ENCODE measurements at places on chromosomes 5 and 9. TPM values are rescaled to one million over a fixed set of nuclear protein-coding genes. Genes with fewer than 3 reads are reported as not detected.

DNA sequence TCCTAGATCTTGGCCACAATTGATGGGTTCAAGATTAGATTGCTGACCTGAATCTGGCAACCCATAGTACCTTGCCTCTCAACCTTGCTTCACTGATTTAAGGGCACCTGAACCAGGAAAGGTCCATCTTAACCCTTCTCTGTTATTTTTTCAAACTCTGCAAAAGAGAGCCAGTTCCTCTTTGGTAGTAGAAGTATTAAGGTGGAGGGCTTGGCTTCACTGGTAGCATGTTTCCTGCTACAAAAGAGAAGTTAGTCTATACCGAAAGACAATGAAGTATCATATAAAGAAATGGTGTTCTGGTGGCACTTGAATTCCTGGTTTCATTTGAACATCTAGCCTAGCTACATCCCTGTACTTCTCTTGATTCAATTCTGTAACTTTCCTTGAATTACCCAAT is 8.5 kb downstream of the ALG2 start:
- no peaks in the 10 kb centered on the region for H3K4me1 ChIP-seq
- DNase-seq: no peak
- no peaks in the 10 kb centered on the region for H3K27me3 ChIP-seq

Gene MEIKIN
- not detected for total RNA-seq

DNA sequence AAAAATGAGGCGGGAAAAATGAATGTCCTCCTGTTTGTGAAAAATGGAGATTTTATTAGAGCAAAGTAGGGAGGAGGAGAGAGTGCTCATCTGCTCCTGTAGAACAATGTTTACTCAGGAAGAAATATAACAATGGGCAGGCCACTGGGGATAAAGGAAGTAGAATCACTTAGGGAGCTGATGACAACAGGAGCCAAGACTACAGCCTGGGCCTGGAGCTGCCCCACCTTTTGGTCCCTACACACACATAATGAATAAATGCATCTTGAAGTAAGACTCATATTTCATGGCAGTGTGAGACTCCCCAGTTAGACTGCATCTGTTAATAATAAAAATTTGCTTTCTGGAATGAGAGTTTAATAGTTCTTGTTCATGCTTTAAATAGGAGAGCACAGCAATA is 1939.8 kb downstream of the EFNA5 start:
- H3K36me3 ChIP-seq: no peaks in the 10 kb centered on the region
- no peaks in the 10 kb centered on the region for H3K27me3 ChIP-seq
- H3K4me3 ChIP-seq: no peak overlapping the region
- DNase-seq: no peak

Gene GCNT1
- total RNA-seq: 23.8 TPM

- peaks cover 39% of the 10 kb centered on the region for H3K4me1 ChIP-seq
- no peak overlapping the region for H3K4me3 ChIP-seq
- peaks cover 10% of the 10 kb centered on the region for H3K36me3 ChIP-seq
- H3K27me3 ChIP-seq: no peaks in the 10 kb centered on the region
- no peak overlapping the region for H3K27ac ChIP-seq
- DNase-seq: no peak
These were observed 7.1 kb downstream of the SNX18 start for GRCh38 chr5:54524704-54525103.

- no peak overlapping the region for H3K27ac ChIP-seq
- H3K4me1 ChIP-seq: peaks cover 8% of the 10 kb centered on the region
- H3K4me3 ChIP-seq: no peak overlapping the region
- DNase-seq: no peak
- H3K27me3 ChIP-seq: no peaks in the 10 kb centered on the region
- no peaks in the 10 kb centered on the region for H3K36me3 ChIP-seq
These were observed 138.6 kb upstream of the NFIB start for GRCh38 chr9:14452539-14452938.

Gene CNTFR
- total RNA-seq: 3.5 TPM

Gene KCNT1
- 0.10 TPM for total RNA-seq

- no peak overlapping the region for H3K27ac ChIP-seq
- no peaks in the 10 kb centered on the region for H3K36me3 ChIP-seq
- H3K4me1 ChIP-seq: peaks cover 3% of the 10 kb centered on the region
- peaks cover 3% of the 10 kb centered on the region for H3K27me3 ChIP-seq
- H3K4me3 ChIP-seq: no peak overlapping the region
These were observed 6.1 kb downstream of the SLCO4C1 start for GRCh38 chr5:102290004-102290403.

Gene ARHGEF39
- total RNA-seq: 14.2 TPM

Gene DNAH5
- total RNA-seq: 1.2 TPM

DNA sequence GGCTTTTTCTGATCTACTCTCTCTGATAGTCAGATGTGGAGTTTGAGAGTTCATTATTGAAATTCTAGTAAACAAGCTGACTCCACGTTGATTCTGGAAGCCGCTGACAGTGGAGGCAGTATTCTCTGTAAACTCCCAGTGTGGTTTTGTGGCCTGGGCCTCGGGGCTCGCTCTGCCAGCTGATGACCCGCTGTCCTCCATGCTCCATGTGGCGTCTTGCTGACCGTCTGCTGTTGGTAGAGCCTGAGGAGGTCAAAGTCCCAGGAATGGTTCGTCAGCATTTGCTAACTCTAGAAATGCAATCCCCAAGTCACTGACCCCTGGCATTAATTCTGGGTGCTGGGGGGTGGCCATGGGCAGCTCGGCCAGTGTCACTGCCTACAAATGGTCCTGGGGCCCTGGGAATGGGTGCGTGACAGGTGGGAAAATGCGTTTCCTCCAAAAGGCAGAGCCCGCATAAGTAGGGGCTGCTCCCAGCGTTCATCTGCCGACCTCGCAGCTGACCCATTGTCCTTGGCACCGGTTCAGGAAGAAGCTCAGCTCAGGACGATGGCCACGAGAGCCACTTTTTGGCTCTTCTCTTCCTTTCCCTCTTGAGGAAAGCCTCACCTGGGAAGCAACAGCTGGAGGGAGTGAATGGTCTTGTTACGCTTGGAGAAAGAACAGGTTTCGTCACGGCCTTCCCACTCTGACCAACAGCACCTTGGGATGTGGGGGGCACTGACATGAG is 55.1 kb downstream of the MRPL36 start:
- no peak overlapping the region for H3K4me3 ChIP-seq
- H3K36me3 ChIP-seq: peaks cover 4% of the 10 kb centered on the region
- H3K27me3 ChIP-seq: peaks cover 9% of the 10 kb centered on the region
- no peak overlapping the region for H3K27ac ChIP-seq

DNA sequence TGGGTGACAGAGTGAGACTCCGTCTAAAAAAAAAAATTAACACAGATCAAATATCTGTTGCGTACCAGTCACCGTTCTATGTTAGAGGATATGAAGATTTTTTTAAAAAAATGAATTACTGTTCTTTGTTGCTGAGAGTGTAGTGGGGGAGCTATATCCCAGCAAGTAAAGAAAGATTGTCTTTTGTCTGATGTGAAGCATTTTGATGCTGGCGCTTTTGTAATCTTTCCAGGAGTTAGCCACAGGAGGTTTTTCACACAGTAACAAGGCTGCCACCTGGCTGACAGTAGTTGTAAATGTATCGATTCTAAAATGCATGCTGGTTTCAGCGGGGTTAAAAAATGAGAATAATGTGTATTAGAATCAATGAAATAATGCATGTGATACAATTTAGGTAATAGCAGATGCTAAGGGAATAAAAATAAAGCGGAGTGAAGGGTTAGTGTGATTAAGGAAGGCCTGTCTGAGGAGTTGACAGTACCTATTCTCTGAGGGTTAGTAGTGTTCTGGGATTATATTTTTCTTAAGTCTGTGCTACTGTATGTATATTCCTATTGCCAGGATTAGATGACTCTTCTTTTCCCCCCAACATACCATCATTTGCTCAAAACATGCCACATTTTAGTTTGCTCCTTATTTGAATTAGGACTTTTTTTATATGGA is 3.4 kb downstream of the LMNB1 start:
- no peaks in the 10 kb centered on the region for H3K27me3 ChIP-seq
- no peak for DNase-seq
- peaks cover 9% of the 10 kb centered on the region for H3K36me3 ChIP-seq
- H3K27ac ChIP-seq: peak overlapping the region; percentile 30
- H3K4me1 ChIP-seq: peaks cover 17% of the 10 kb centered on the region
- peak overlapping the region; percentile 92 for H3K4me3 ChIP-seq

Gene SCGB3A1
- total RNA-seq: not detected

GRCh38 chr9:79962836-79963235 is 391.1 kb downstream of the TLE4 start:
- H3K36me3 ChIP-seq: peaks cover 3% of the 10 kb centered on the region
- H3K4me1 ChIP-seq: no peaks in the 10 kb centered on the region
- no peak for DNase-seq
- no peak overlapping the region for H3K4me3 ChIP-seq

Gene NR5A1
- total RNA-seq: 0.26 TPM

DNA sequence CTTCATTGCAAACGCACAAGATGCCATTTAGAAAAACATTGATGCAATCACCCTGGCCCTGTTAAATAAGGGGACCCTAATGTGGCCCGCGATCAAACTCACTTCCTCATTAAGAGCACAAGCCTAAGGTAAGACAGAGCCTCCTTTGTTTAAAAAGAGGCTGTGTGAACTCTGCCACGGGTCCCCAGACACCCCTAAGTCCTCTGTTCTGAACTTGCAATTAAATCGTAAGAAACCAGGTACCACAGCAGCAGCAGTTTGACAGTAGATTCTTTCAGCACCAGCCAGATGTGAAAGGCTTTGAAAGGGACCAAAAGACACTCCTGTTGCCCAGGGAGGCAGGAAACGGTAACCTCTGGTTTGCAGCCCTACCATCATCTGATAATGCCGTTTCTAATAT is 346.3 kb downstream of the TMEM167A start:
- peaks cover 3% of the 10 kb centered on the region for H3K36me3 ChIP-seq
- H3K27ac ChIP-seq: peak overlapping the region; percentile 64
- peak overlapping the region; percentile 17 for H3K4me3 ChIP-seq
- no peak for DNase-seq
- H3K4me1 ChIP-seq: peaks cover 26% of the 10 kb centered on the region
- H3K27me3 ChIP-seq: no peaks in the 10 kb centered on the region

GRCh38 chr5:30926218-30926617 is 267.3 kb upstream of the CDH6 start:
- H3K27ac ChIP-seq: no peak overlapping the region
- DNase-seq: no peak
- H3K27me3 ChIP-seq: no peaks in the 10 kb centered on the region
- peaks cover 4% of the 10 kb centered on the region for H3K4me1 ChIP-seq

- DNase-seq: no peak
- no peak overlapping the region for H3K4me3 ChIP-seq
- peaks cover 12% of the 10 kb centered on the region for H3K36me3 ChIP-seq
- H3K4me1 ChIP-seq: peaks cover 4% of the 10 kb centered on the region
- H3K27me3 ChIP-seq: no peaks in the 10 kb centered on the region
These were observed 35.1 kb downstream of the CDH10 start for GRCh38 chr5:24609706-24610105.

DNA sequence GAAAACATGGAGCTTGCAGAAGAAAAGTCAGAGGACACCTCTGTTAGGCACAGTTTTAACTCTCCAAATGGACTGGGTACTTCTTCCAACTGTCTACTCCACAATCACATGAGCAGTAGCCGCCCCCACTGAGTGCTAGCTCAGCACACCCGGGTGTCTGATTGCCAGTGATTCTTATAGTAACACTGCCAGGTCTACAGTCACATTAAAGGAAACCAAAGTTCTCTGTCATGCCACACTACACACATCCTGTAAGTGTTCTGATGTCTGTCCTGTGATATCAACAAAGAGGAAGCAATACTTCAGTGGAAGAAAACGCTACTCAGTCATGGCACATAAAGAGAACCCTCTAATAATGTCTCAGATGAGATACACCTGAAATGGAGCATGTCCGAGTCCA is at the start of gene HAVCR2:
HAVCR2 (minus strand) TSS at position 69 of the 400 bp plus-strand sequence; CDS start at position 8, 61 bp downstream.
- H3K36me3 ChIP-seq: no peaks in the 10 kb centered on the region
- no peak within 1 kb of the TSS for H3K4me3 ChIP-seq
- no peaks in the 10 kb centered on the region for H3K27me3 ChIP-seq
- no peak for DNase-seq
- no peaks in the 10 kb centered on the region for H3K4me1 ChIP-seq
- H3K27ac ChIP-seq: no peak within 1 kb of the TSS

GRCh38 chr9:100579665-100580064 is 1.8 kb downstream of the CAVIN4 start:
- no peak overlapping the region for H3K4me3 ChIP-seq
- peaks cover 3% of the 10 kb centered on the region for H3K36me3 ChIP-seq
- H3K27me3 ChIP-seq: no peaks in the 10 kb centered on the region
- H3K27ac ChIP-seq: no peak overlapping the region
- DNase-seq: no peak

GRCh38 chr9:115989831-115990230 is 163.8 kb upstream of the PAPPA start:
- H3K27ac ChIP-seq: no peak overlapping the region
- no peaks in the 10 kb centered on the region for H3K4me1 ChIP-seq
- no peaks in the 10 kb centered on the region for H3K27me3 ChIP-seq
- DNase-seq: no peak
- H3K4me3 ChIP-seq: no peak overlapping the region

DNA sequence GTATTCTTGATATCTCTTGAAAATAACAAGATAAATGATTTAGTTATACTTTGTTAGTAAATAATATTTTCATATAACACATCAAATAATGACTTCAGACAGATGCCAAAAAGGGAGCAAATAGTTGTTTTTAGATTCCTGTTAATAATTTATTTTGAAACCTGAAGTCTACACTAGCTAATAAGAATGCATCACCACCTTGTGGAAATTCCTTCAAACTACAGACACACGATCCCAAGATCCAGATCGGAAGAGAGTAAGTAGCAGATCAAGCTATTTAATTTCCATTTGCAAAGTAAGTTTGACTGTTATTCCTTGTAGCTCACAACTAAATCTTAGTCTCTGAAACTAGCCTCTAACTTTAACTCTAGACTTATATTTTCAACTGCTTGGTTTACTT is 35.5 kb upstream of the ISL1 start:
- no peak overlapping the region for H3K4me3 ChIP-seq
- H3K27ac ChIP-seq: no peak overlapping the region
- H3K27me3 ChIP-seq: no peaks in the 10 kb centered on the region
- H3K4me1 ChIP-seq: no peaks in the 10 kb centered on the region
- no peaks in the 10 kb centered on the region for H3K36me3 ChIP-seq
- DNase-seq: no peak

Gene MLANA
- 12.1 TPM for total RNA-seq

- peaks cover 7% of the 10 kb centered on the region for H3K4me1 ChIP-seq
- no peak overlapping the region for H3K4me3 ChIP-seq
- no peak for DNase-seq
- H3K27me3 ChIP-seq: no peaks in the 10 kb centered on the region
- H3K27ac ChIP-seq: no peak overlapping the region
- H3K36me3 ChIP-seq: no peaks in the 10 kb centered on the region
These were observed 411.2 kb upstream of the CTNND2 start for GRCh38 chr5:12315461-12315860.

GRCh38 chr5:117013280-117013877 is 438.8 kb upstream of the SEMA6A start:
- H3K4me3 ChIP-seq: no peak overlapping the region
- no peaks in the 10 kb centered on the region for H3K27me3 ChIP-seq
- no peak for DNase-seq
- H3K27ac ChIP-seq: no peak overlapping the region

DNA sequence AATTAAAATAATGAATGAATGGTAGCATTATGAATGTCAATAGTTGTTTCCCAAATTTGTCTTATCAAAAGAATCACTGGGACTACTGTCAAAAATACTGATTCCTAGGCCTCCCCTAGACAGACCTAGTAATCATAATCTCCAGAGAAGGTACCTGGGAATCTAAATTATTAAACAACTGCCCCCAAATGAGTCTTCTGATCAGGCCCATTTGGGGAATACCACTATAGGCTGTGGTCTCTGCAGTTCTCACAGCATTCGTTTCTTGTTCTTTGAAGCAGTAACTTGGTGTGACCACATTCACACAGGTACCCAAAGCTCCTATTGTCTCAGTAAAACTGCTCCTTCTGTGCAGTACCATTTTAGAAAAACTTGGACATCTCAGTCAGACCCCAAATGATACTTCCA is 230.9 kb downstream of the PIK3R1 start:
- no peaks in the 10 kb centered on the region for H3K27me3 ChIP-seq
- H3K36me3 ChIP-seq: no peaks in the 10 kb centered on the region
- no peak overlapping the region for H3K4me3 ChIP-seq
- DNase-seq: no peak
- peaks cover 22% of the 10 kb centered on the region for H3K4me1 ChIP-seq

Data from type B pancreatic cell (in vitro differentiated cells).